ENCODE measurements at places on chromosomes 13 and 19.
A peak's percentile ranks its signal among the peaks of the same experiment; 100 is the strongest.

DNA sequence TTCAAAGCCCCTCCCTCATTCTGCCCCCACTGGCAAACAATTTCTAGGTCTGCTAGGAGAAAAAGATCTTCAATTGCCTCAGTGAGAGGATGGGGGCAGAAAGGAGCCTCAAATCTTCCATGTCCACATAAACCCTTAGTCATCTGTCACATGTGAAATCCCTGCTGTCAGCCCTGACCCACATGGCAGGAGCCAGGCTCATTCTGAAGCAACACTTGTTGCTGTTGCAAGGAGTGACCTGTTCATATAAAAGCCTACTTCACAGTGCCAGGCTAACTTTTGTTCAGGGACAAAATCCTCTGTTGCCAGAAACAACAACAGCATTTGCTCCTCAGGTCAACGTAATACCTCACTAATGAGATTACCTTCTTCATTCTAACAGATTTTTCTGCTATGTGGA, 70.5 kb downstream of the IRS2 start:
- DNase-seq = no peak

DNA sequence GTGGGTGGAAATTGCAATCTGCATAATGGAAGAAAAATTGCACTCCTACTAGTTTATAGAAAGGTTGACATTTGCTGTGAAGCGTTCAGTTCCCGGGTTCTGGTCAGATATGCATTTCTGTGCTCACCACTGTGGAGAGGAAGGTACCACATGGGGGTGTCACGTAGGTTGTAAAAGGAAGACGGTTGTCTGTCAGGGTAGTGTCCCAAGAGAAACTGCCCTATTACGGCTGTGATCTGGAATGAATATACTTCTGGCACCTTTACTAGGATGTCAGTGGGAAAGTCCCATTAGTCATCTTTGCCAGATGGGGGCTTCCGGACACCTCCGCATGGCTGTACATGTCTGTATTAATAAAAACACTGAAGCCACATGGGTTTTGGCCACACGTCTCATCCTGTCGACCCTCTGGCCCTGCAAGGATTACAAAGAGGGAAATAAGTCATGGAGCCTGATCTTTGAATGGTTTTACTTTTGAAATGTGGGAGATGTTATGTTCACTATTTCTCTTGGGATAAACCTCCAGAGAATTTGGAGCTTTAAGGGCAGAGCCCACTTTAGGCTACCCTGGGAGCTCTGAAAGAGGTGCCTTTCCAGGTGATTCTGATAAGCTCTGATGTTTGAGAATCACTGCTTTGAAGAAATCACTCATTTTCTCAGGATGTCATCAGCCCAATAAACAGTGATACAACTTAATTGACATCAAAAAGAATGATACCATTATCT, 133.9 kb downstream of the AKAP11 start:
- DNase-seq = no peak

DNA sequence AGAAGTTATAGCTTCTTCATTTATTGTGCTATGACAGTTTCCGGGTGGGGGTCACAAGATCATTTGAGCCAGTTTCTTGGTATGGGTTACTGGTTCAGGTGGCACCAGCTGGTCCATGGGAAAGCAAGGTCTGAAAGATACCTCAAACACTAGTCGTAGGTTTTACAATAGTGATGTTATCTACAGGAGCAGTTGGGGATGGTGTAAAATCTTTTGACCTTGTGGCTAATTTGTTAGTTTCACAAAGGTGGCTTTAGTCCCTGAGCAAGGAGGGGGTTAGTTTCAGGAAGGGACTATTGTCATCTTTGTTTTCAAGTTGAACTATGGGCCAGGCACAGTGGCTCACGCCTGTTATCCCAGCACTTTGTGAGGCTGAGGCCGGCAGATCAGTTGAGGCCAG, 24.6 kb downstream of the CHST8 start:
- DNase-seq = no peak

- no peak for DNase-seq
Observed at GRCh38 chr19:13063461-13064091, 39.1 kb downstream of the LYL1 start.

DNA sequence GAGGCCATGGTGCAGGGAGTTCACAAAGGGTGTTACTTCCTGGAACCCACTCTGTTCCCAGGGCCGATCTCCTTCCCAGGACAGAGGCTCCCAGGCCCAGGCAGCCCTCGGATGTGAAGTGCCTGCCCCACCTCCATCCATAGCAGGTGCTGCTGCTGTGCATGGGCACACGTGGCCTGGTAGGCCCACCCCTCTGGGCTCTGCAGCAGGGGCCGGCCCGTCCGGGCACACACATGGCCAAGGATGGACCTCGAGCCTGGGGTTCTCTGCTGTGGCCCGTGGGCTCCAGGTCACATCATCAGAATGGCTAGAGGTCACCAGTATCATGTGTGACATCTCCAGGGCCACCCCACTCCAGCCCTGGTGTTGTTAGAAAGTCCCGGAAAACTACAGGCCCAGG, 71.8 kb downstream of the GADD45B start:
- DNase-seq = no peak

DNA sequence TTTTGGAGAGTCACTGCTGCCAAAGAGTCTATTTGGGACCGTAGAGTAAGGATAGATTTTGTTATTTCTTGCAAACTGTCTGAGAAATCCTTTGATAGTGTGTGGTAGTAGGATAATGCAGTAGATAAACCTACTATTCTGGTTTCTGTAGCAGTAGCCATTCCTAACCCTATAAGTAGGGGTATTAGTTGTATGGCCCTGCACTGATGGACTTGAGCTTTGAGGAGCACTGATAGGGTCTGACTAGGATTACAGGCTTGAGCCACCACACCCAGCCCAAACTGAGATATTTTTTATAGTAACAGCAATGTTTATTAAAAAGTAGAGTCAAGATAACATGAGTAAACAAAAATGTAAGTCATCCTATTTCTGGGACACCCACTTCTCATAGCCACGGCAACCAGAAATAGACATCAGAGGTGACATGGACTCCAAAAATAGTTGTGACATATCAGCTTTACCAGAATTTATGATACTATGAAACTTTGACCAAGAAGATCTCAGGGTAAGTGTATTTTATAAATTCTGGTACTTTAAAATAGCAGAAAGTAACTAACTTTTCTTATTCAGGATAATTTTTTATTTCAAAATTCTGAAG, 479.1 kb downstream of the SUCLA2 start:
- DNase-seq = no peak

GRCh38 chr19:14467816-14468215, 7.3 kb downstream of the PTGER1 start:
- no peak for DNase-seq

GRCh38 chr13:101449790-101450748, 2.4 kb upstream of the ITGBL1 start:
- DNase-seq = no peak

GRCh38 chr13:67977066-67977465, 746.9 kb upstream of the PCDH9 start:
- no peak for DNase-seq

GRCh38 chr19:50510700-50511068, 307 bp downstream of the JOSD2 start:
- DNase-seq = peak; percentile 99

DNA sequence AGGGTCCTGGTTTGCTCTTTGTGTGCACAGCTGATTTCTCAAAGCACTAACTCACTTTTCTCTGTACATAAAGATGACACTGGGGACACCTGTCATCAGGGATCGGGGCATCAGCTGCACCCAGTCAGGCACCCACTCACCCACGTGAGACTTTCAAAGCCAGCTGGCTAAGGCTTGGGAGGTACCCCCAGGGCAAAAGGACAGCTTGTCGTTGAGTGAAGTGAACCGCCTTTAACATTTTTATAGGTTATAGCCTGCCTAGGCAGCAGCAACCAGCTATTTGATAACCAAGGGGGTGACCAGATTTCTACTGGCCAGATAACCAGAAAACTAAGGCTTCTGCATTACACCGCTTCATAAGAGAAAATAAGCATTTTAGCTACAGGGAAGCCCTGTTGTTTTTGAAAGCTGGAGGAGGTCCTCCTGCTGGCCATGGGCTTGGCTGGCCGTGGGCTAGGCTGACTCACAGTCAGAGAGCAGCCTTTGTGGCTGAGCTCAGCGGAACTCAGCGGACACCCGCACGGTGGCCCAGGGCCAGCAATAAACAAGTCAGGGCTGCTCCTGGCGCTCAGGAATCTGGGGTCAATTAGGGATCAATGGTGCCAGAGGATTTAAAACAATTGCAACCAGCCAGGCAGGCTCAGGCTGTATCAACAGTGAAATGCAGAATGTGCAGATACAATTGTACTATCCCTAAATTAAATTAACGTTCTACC, 57.1 kb downstream of the ALOX5AP start:
- DNase-seq = no peak

GRCh38 chr19:48539503-48540096, 12.4 kb upstream of the SULT2B1 start:
- peak; percentile 98 for DNase-seq

GRCh38 chr13:96652506-96652905, 341.8 kb downstream of the OXGR1 start:
- no peak for DNase-seq

DNA sequence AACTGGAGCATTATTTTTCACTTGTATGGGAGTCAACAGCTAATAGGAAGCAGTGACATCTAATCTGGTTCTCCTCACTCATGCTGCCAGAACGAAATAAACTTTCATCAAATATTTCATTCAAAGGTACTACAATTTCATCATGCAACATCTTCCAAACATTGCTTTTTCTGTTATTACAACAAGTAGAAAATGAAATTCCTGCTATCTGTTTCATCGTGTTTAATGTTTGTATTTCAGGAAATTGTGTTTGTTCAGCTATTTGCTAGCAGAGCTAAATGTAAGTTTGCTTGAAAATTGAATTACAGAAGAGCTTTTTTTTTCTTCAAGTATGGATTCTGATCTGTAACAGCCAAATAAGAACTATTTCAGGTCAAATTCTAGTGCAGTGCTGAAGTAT, 90.1 kb downstream of the SLITRK6 start:
- DNase-seq = no peak

GRCh38 chr13:61010358-61010757, 405.3 kb downstream of the PCDH20 start:
- DNase-seq = no peak

- no peak for DNase-seq
Observed at GRCh38 chr13:106233134-106233735, 302.2 kb downstream of the EFNB2 start.

GRCh38 chr19:17751912-17752273, 616 bp downstream of the FCHO1 start:
- no peak for DNase-seq

DNA sequence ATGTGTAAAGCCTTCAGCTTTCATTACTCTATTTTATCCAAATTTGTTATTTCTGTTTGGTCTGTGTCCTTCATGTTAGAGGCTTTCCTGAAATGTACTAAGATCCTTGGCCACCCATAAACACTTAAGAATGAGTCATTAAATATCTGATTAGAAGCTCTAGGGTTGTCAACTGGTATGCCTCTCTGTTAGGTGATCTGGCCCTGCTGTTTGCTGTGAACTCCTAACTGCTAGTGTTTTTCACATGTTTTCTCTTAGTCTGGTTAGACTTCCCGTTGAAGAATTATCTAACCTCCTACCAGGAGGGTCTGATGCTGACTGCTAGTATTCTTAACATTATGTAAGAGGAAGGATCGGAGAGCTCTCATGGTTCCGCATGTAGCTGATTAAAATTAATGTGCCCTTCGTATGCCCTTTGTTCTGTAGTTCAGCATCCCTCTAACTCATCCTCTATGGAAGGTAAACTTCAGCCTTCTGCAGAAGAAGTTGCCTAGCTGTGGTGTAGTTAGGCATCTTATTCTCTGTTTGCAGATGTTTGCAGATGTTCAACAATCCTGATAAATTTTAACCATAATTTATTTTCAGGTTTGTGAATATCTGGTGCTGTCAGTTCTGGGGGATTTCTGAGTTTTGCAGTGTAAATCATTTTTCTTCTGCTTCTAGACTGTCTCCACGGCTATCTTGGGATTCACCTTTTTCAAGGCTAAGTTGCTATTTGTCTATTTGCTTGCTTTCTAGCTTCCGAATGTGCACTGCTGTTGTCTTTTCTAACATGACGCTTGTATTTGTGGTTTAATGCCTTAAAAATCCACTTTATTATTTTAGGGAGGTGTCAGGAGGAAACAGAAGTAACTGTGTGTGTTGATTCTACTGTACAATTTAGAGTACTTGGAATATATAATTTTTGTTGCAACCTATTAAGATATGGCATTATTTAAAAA, 207.2 kb upstream of the SPRY2 start:
- DNase-seq = no peak

GRCh38 chr13:99766641-99767045, 204.9 kb downstream of the ZIC5 start:
- DNase-seq = no peak

- DNase-seq = no peak
Observed at GRCh38 chr19:17121736-17122293, 46.2 kb downstream of the MYO9B start.

GRCh38 chr19:42312370-42312769, 739 bp upstream of the TMEM145 start:
- DNase-seq = no peak

- DNase-seq = no peak
Observed at GRCh38 chr19:51807111-51807701, 12.2 kb downstream of the FPR3 start.

- DNase-seq = peak; percentile 30
Observed at GRCh38 chr13:63433546-63434150, 2018.0 kb upstream of the PCDH20 start.

GRCh38 chr13:95269756-95270155, 31.5 kb downstream of the ABCC4 start:
- DNase-seq = no peak
